ENCODE measurements at places on chromosomes 13 and 19.
A peak's percentile ranks its signal among the peaks of the same experiment; 100 is the strongest.

DNA sequence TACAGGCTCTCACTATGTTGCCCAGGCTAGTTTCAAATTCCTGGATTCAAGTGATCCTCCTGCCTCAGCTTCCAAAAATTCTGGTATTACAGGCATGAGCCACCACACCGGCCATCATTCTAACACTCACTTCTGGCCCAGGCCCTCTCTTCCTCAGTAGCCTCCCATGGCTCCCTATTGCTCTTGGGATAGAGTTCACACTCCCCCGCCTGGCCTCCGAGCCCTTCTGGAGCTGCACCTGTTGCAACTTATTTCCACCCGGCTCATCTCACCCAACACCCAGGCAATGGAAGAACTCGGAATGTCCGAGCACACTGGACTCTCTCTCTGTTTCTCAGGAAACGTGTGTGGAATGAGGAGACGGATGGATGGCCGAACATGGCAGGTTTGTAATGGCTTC, 9.0 kb upstream of the SBK3 start:
- DNase-seq: no peak

- DNase-seq: no peak
Measured at GRCh38 chr19:44741841-44742329, 6.6 kb upstream of the BCL3 start.

DNA sequence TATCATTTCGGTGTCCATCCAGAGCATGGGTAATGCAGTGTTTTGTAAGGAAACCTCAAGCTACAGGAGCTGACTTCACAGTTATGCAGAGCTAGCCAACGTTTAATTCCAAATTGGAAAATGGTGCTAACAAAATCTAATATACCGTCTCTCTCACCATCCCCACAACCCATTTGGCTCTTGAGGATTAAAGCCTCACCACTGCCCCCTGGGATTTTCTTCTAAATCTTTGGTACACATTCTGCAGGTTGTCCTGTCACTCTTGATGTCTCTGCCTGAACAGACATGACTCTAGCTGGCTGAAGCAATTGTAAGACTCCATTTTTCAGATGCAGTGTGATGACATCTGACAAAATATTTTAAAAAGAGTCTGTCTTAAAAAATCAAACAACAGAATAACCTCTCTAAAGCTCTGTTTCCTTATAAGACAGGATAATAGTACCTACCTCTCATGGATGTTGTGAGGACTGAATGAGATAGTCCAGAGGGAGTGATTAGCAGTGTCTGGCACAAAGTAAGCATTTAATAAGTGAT, 451.8 kb downstream of the SUCLA2 start:
- DNase-seq: no peak

DNA sequence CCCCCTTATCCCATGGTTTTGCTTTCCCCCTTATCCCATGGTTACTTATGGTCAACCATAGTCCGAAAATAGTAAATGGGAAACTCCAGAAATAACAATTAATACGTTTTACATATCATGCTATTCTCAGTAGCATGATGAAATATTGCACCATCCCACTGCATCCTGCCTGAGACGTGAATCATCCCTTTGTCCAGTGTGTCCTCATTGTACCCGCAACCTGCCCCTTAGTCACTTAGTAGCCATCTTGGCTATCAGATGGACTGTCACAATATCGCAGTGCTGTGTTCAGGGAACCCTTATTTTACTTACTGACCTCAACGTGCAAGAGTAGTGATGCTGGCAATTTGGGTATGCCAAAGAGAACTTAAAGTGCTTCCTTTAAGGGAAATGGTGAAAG, 10.5 kb upstream of the NBEA start:
- no peak for DNase-seq

DNA sequence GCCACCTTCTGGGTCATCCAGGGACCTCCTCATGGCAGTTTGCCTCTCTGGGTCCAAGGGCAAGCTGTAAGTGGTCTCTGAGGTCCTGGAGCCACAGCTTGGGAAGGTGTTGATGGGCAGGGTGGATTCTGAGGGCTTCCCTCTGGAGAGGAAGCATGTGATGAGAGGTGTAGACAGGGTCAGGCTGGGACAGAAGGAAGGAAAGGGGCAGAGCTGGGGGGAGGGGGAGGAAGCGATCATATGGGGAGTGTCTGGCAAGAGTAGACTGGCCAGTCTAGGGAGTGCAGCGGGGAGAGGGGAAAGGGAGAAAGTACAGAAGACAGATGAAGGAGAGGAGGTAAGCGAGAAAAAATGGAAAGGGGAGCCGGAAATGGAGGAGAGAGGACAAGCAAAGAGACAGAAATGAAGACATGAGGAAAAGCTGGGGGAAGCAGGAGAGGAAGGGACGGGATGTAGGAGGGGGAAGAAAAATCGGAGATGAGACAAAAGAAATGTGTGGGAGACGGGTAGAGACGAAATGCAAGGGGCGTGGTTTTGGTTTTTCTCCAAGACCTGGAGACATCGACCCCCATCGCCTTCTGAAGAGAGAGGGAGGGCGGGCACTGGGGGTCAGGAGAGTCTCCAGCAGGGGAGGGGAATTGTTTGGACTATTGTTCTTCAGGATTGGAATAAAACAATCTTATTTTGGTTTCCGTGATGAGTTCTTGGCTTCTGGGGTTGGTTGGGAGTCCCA, 26.6 kb downstream of the ZSWIM9 start:
- no peak for DNase-seq

GRCh38 chr13:86826232-86826631, 844.9 kb upstream of the SLITRK5 start:
- DNase-seq: no peak

- DNase-seq: peak; percentile 75
Measured at GRCh38 chr19:49097453-49098288, 12.4 kb downstream of the SNRNP70 start.

GRCh38 chr19:6287269-6287885, 7.6 kb upstream of the MLLT1 start:
- DNase-seq: no peak

GRCh38 chr19:53466726-53467484, 628 bp upstream of the ZNF813 start:
- DNase-seq: no peak

GRCh38 chr13:109610517-109610916, 175.9 kb downstream of the IRS2 start:
- peak; percentile 23 for DNase-seq

- DNase-seq: no peak
Measured at GRCh38 chr19:49210108-49210900, 52.7 kb downstream of the TRPM4 start.

GRCh38 chr13:40697711-40698110, 31.3 kb upstream of the FOXO1 start:
- no peak for DNase-seq

GRCh38 chr13:61192826-61193225, 222.8 kb downstream of the PCDH20 start:
- DNase-seq: no peak
